IgD-negative memory B cell (primary cell): ENCODE measurements at places on chromosomes 5 and 9. TPM values are rescaled to one million over a fixed set of nuclear protein-coding genes. Genes with fewer than 3 reads are reported as not detected.

The NR4A3 gene
- polyA plus RNA-seq = 0.60 TPM

The ATOX1 gene
- polyA plus RNA-seq = 76.2 TPM

The GLRA1 gene
- not detected for polyA plus RNA-seq

The ADAMTS16 gene
- polyA plus RNA-seq = not detected

The GABRA6 gene
- polyA plus RNA-seq = not detected

The SLC36A3 gene
- not detected for polyA plus RNA-seq

The PPP2R2B gene
- 0.14 TPM for polyA plus RNA-seq

The CD180 gene
- polyA plus RNA-seq = 99.1 TPM

The IRX4 gene
- polyA plus RNA-seq = not detected

The FCHSD1 gene
- 9.9 TPM for polyA plus RNA-seq

The FUT7 gene
- polyA plus RNA-seq = 26.6 TPM

The CCDC180 gene
- polyA plus RNA-seq = not detected

The CHSY3 gene
- not detected for polyA plus RNA-seq

The HAPLN1 gene
- polyA plus RNA-seq = not detected

The DIRAS2 gene
- polyA plus RNA-seq = not detected

The SURF4 gene
- polyA plus RNA-seq = 72.6 TPM

The ATOSB gene
- polyA plus RNA-seq = 3.5 TPM

The OBP2B gene
- polyA plus RNA-seq = not detected

The CD72 gene
- polyA plus RNA-seq = 51.9 TPM

The ADRB2 gene
- 9.1 TPM for polyA plus RNA-seq

The CORO2A gene
- polyA plus RNA-seq = 4.2 TPM

The FBP1 gene
- polyA plus RNA-seq = 7.1 TPM

The PHYHD1 gene
- polyA plus RNA-seq = 1.0 TPM

The OTP gene
- not detected for polyA plus RNA-seq

The ISL1 gene
- polyA plus RNA-seq = not detected

The KIAA0825 gene
- polyA plus RNA-seq = 0.84 TPM

The RNF44 gene
- 6.0 TPM for polyA plus RNA-seq

The MTMR12 gene
- polyA plus RNA-seq = 18.3 TPM

The ST6GALNAC6 gene
- 38.9 TPM for polyA plus RNA-seq

The FOXI1 gene
- polyA plus RNA-seq = not detected

The DRD1 gene
- not detected for polyA plus RNA-seq

The CLIC3 gene
- polyA plus RNA-seq = 3.5 TPM

The SV2C gene
- polyA plus RNA-seq = not detected

The MUSK gene
- not detected for polyA plus RNA-seq

The SPATA9 gene
- polyA plus RNA-seq = not detected

The C1QTNF3 gene
- polyA plus RNA-seq = 0.81 TPM

The OR1B1 gene
- polyA plus RNA-seq = not detected

The BTNL3 gene
- polyA plus RNA-seq = not detected

The HTR1A gene
- polyA plus RNA-seq = not detected

The ZFR gene
- 81.7 TPM for polyA plus RNA-seq

The FAM151B gene
- polyA plus RNA-seq = not detected

The CXCL14 gene
- not detected for polyA plus RNA-seq
